Activated naive CD4-positive, alpha-beta T cell treated with anti-CD3 and anti-CD28 coated beads, Interleukin-2, amount 50 U/mL, for 16 hours (primary cell): ENCODE measurements at places on chromosomes 6 and 20.
A peak's percentile ranks its signal among the peaks of the same experiment; 100 is the strongest.

- DNase-seq: no peak
Measured at GRCh38 chr6:136149311-136149710, 100.8 kb downstream of the MTFR2 start.

DNA sequence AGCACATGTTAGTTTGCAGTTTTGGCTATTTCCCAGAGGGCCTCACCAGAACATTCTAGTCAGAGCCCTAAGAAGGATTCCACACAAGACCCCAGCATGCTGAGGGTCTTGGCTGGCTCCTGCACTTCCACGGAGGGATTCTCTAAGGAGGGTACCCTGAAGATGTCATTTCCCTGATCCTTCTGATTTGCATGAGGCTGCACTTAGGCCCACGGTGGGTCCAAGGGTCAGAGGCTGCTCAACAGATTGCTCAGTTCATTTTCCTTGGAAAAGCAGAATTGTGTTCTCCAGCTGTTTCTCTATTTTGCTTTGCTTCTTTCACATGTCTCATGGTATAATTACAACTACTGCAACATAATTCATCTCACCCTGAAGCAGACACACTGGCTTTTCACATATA is 22.2 kb downstream of the PREP start:
- no peak for DNase-seq

DNA sequence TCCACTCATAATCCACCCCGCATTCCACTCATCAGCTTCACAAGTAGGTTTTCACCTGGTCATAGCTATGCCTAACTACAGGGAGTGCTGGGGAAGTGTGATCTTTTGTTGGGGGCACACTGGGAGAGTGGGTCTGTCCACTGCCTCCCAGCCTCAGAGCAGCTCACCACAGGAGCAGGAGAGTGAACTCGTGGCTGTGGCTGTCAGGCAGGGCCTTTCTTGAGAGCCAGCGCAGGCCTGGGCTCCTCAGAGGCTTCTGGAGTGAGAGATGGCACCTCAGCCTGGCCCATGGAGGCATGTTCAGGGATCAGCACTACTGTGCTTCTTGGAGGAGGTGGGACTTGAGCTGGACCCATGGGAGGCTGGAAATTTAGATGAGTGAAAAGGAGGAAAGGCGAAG is 4.0 kb upstream of the GNRH2 start:
- DNase-seq: no peak

GRCh38 chr6:122838060-122838780 is 49.2 kb downstream of the SMPDL3A start:
- DNase-seq: no peak

GRCh38 chr20:38187517-38187916 is 22.4 kb upstream of the TGM2 start:
- no peak for DNase-seq

GRCh38 chr20:23605867-23606651 is at the start of gene CST9:
TSS of gene CST9 (minus strand) at chr20:23605917. CDS start at chr20:23605864, 53 bp downstream.
- no peak for DNase-seq

DNA sequence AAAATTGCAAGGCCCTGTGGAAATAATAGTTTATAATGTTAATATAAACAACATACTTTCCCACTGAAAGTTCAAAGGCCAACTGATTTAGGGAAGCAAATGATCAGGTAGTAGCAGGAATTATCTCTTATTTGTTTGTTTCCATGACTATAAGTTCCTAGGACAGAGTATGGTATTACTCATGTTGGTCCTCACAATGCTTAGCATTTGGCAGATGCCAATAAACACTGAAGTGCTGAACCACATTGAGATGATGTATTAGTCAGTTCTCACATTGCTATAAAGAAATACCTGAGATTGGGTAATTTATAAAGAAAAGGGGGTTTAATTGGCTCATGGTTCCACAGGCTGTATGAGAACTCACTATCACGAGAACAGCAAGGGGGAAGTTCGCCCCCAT is 129.6 kb upstream of the NUP153 start:
- DNase-seq: no peak

DNA sequence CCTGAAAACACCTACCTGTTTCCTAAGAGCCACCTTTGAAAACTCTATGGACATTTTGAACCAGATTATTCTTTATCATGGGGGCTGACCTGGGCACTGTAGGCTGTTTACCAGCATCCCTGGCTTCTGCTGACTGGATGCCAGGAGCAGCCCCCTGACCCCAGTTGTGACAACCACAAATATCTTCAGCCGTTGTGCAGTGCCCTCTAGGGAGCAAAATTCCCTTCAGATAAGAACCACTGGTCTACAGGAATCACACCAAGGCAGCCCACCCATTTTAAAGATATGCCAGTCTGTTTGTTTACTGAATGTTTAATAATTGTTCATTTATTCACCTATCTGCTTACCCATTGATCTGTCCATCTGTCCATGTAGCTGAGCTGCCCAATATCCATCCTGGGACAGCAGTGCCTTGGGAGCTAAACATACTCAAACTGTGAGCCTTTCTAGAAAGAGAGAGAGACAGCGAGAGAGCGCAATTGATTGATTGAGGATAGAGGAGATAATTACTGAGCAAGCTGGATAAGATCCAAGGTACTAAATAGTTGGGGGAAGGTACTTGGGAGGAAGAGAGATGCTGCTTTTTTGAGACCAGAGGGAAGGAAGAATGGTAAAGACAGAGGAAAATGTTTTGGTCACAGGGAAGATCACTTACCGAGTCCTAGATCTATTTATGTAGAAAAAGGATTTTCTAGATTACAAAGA is 276.8 kb downstream of the NRN1 start:
- DNase-seq: no peak

GRCh38 chr6:143900358-143900757 is 36.1 kb downstream of the ZC2HC1B start:
- DNase-seq: no peak

GRCh38 chr6:68368845-68369244 is 266.2 kb upstream of the ADGRB3 start:
- no peak for DNase-seq

GRCh38 chr6:166656230-166657151 is 29.4 kb upstream of the RPS6KA2 start:
- DNase-seq: no peak

- DNase-seq: peak; percentile 54
Measured at GRCh38 chr6:90107771-90108282, 188.8 kb downstream of the BACH2 start.

- DNase-seq: no peak
Measured at GRCh38 chr6:3535033-3535775, 78.4 kb upstream of the SLC22A23 start.

- DNase-seq: no peak
Measured at GRCh38 chr6:163986313-163986712, 571.8 kb downstream of the QKI start.

- DNase-seq: no peak
Measured at GRCh38 chr6:79421707-79422484, 115.3 kb downstream of the LCA5 start.

DNA sequence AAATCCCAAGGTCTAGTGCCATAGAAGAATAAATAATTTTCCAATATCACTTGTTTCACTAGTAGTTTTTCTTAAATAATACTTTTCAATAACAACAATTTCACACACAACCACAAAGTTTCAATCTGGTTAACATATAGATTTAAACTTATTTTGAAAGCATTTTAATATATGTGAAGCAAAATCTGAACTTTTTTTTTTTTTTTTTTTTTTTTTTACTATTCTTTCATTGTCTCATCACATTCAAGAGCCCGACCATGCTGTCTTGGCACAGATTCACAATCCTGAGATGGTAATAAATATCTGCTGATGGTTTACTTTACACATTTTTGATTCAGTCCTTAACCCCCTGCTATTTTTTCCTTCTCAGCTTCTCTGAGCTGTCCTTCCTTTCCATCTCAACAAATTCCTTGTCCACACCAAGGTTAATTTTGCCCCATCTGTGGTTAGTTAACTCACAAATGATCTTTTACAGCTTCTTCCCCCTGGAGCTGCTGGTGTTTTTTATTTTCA is 262.8 kb downstream of the TMEM242 start:
- no peak for DNase-seq

DNA sequence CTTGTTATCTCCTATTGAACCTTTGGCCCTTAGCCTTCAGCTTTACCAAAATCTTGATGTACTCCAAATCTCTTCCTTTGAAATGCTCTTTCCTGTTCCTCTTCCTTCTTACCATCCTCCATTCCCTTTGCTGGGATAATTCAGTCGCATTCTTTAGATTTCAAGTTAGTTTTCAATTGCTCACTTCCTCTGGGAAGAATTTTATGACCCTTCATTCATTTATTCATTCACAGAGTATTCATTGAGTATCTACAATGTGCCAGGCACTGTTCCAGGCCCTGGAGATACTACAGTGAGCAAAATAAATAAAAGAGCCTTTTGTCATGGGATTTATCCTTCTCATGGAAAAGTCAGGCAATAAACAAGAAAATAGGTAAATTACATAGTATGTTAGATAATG is 548.2 kb upstream of the FLRT3 start:
- DNase-seq: no peak

- DNase-seq: peak; percentile 60
Measured at GRCh38 chr20:17898548-17898994, 70.0 kb downstream of the SNX5 start.

DNA sequence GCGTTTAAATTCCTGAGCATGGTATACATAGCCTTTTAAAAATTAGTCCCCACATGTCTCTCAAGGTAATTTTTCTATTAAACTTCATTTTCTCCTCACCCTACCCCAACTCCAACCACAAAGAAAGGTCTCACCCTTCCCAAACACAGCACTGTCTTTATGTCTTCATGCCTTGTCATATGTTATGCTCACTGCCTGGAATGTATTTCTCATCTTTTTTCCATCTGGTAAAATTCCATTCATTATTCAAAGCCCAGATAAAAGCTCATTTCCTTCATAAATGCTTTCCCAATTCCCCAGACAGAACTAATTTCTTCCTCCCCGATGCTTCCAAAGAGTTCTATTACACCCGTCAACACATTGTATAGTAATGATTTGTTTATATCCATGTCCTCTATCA is 302.0 kb downstream of the ALDH8A1 start:
- DNase-seq: no peak

- peak; percentile 85 for DNase-seq
Measured at GRCh38 chr20:43749734-43750294, 23.0 kb upstream of the GTSF1L start.

GRCh38 chr6:6655805-6656251 is 67.3 kb downstream of the LY86 start:
- DNase-seq: no peak

- no peak for DNase-seq
Measured at GRCh38 chr20:57251344-57251743, 15.1 kb downstream of the BMP7 start.

GRCh38 chr6:15243910-15244619 is 1.8 kb upstream of the JARID2 start:
- no peak for DNase-seq

- DNase-seq: peak; percentile 30
Measured at GRCh38 chr6:170147832-170148708, 142.8 kb downstream of the DLL1 start.

DNA sequence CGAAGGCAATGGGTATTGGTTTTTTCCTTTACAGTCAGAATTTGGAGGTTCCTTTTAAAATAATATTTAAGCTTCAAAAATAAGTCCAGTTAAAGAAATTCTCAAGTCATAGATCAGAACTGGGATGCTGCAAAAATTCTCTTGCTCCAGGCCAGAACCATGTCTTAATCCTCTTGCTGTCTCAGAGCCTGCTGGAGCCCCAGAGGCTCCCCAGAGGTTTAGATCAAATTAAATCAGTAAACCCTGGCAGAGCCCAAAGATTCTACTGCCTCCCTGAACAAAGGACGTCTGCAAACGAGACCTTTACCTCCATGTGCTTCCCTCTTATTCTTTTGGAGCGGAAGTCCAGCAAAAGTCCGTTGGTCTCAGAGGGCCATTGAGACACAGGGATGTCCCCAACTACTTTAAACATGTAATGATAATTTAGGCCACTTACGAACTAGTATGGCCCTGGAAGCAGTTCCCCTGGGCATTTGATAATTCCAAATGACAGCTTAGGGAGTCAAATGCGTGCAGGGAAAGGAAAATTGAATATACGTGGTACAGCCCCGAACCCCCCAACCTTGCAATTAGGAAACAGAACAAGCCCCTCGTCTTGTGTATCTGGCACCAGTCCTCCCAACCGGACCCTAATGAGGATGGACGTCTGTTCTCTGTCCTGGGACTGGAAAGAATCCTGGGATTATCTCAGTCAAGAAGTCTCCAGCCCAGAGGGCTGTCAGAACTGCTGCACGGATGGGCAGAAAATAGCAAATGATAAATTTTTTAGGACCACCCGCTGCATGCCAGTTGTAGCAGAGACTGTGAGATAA is 31.5 kb downstream of the SULF2 start:
- no peak for DNase-seq

DNA sequence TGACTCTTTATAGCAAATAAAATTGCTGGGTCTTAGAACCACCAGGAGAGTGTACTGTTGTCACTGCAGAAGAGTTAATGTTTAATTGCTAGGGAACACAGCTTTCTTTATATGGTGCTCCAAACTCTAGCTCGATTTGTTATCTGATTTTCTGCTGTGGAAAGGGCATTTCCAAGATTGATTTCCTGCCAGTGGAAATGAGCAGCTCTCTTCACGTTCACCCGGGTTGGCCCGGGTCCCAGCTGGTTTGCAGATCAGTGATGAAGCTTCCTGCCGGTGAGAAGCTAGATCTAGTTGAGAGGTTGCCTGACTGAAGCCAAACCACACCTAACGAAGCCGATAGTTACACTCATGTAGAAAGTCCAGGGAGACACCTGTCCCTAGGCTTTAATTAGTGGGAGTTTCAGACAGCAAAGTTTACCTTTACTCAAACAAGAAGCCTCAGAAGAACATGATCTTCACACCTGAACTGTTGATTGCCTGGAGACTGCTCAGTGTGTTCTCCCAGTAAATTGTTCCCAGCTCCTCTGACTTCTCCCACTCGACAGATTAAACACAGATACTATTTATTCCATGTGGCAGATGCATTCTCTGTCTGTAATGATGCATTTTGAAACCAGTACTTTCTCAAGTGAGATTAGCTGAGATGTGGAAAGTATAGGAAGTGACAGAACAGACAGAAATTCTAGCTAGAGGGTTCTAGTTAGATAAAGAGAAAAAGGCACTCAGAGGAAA is 27.8 kb downstream of the PAQR8 start:
- peak; percentile 55 for DNase-seq

- DNase-seq: no peak
Measured at GRCh38 chr6:71119560-71119959, 162.7 kb upstream of the B3GAT2 start.

GRCh38 chr6:21099338-21100314 is 493.9 kb upstream of the SOX4 start:
- DNase-seq: no peak

GRCh38 chr6:15472621-15473020 is 190.2 kb downstream of the DTNBP1 start:
- no peak for DNase-seq

GRCh38 chr20:47775039-47775438 is 10.2 kb downstream of the SULF2 start:
- no peak for DNase-seq
